ENCODE measurements at places on chromosomes 5 and 9.

DNA sequence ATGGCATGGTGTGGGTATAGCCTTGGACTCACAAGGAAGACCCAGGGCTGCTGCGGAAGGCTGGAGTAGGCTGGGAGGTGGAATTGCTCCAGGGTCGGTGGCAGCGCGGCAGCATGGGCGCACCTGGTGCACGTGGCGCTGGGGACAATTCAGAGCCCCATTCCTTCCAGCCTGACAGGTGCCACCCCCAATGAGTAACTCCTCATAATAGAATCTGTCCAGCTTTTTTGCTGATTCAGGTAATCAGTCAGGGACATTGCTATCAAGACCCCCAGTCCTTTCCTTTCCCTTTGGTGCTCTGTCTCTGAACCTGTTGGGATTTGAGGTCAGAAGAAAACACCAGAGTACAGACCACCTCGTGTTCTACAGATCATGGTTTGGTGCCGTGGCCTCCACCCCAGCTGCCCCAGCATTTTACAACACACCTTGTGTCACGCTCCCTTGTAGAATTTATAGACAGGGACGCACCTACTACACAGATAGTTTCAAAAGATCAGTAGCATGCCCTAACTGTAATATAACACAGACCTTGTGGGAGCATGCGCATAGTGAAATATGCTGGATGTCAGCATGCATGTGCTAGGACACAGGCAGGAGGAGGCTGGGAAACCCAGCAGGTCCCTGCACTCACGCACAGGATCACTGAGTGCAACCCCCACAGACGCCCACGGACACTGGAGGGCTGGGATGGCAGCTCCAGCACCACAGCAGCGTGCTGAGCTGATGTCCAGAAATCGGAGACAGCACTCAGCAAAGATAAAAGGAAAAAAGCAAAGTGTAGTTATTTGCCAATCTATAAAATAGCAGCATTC lies 47.9 kb upstream of the CTSL start:
- DNase-seq = no peak

DNA sequence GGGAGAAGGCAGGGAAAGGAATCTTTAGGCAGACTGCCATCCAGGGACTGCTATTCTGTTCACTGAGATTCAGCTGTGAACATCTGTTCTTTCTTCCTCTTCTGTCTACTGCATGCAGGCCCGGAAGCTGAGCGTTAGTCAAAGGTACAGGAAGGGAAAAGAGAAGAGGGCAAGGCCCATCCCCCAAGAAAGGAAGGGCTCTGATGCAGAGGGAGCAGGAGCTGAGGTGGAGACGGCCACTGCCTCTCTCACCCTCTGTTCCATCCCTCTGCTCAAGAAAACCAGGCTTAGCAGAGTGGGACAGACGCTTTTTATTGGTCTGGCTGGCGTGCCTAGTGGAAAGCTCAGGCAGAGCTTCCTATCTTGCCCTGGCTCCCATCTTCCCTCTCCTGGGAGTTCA lies 57.6 kb downstream of the PFDN1 start:
- no peak for DNase-seq

DNA sequence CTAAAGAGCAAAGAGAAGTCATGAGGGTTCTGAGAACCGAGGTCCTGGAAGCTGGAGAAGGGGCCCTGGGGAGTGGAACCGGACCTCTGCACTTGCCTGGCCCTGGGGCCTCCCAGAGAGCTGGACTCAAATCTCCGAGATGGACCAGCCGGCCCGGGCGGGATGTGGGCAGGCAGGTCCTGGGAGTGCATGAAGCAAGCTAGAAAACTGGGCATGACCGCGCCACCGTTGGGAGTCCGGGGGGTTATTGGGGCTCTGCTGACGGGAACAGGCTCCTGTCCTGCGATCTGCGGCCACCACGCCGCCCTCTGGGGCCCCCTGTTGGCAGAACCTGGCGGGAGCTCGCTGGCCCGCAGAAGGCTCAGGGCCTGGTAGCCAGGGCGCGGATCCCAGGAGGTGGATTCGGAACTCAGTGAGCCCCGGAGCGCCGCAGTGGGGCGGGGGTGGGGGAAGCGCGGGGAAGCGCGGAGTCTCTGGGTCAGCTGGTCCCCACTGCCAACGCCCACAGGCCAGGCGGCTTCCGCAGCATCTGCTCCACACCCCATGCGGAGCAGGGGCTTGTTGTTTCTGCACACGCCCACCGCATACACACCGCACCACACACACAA lies 150.6 kb downstream of the ERCC6L2 start:
- peak; percentile 46 for DNase-seq

DNA sequence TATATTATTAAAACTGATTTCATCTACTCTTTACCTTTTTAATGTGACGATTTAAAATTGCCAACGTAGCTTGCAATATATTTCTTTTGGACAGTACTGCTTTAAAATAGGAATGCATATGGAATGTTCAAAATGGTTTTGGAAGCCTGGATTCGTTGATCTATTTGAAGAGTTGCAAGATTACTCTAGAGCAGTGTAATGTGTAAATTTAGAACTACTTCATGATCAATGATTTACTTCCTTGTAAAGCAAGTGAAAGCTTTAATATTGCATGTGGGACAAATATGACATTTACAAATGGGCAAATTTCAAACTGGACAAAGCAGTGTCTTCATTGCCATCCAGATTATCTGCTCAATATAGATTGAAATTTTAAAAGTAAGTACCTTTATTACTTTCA lies 38.3 kb downstream of the PARP8 start:
- DNase-seq = no peak
